ENCODE measurements at places on chromosomes 16 and 17.

DNA sequence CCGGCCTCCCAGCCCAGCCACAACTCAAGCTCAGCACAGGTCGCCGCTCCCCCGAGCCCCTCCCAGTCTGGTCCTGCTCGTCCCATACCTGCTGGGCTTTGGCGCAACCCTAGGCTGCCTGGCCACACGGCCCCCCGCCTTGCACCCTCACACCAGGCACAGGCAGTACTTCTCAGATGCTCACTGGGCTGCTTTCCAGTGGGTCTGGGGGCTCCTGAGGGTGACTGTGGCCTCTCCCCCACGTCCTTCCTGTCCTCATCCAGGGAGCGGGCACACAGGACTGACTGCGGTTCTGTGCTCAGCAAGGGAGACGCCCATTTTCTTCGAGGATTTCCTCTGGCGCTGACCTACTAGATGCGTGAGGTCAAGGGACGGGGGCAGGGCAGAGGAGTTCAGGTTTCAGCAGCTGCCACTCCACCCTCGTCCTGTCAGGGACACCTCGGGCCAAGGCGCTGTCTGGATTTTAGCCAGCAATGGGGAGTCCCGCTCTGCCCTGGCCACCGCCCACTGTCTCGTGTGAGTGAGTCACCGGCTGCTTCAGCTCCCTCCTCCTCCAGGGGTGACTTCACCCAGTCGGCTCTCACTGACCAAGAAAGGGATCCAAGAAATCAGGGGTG, 115.8 kb downstream of the NPIPB11 start:
- DNase-seq = peak; percentile 96

DNA sequence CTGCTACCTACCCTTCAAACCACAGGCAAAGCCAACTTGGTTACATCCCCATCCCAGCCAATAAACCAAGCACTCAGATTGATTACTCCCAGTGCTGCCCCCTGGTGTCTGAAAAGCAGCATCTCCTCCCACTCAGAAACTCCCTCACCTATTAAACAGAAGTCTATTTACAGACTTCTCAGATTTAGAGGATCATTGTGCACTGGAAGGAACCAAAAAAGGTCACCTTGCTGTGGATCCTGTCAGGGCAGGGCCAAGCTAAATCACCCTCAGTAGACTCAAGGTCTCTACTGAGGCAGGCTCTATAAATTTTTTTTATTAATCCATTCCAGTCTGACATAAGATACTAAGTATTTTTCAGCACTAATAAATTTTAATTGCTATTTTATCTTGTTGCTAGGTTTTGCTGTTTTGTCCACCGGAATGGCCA, 17.6 kb downstream of the HIGD1B start:
- DNase-seq = peak; percentile 78

DNA sequence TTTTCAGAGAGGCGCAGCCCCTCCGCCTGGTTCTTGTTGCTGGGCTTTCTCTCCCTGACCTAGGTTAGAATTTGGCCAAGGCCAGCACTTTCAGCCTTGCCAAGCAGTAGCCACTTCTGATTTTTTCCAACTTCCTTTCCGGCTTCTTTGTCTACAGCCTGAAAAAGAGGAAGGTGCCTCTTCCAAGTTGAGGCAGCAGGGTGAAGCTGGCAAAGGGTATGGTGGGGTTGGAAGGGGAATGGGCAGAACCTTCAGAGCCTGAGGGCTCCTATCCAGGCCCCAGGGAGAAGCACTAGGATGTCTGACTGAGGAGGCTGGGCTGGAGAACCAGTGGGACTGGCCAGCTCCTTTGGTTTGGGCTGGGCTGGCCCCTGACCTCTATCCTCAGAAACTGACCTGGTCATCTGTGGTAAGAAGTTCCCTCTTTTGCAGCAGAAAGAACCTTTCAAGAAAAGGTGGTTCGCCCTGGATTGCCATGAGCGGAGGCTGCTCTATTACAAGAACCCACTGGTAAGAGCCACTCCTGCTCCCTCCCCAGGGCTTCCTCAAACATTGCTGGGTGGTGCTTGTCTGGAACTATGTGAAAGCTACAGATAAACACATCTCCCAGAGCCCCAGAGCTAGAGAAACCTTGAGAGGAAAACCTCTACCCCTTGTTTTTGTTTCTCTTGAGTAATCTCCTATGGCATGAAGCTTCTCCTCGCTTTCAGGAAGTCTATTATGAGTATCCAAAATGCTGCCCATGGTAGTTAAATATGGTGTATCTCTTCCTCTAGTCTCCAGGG, 16.6 kb upstream of the RNF135 start:
- DNase-seq = no peak

DNA sequence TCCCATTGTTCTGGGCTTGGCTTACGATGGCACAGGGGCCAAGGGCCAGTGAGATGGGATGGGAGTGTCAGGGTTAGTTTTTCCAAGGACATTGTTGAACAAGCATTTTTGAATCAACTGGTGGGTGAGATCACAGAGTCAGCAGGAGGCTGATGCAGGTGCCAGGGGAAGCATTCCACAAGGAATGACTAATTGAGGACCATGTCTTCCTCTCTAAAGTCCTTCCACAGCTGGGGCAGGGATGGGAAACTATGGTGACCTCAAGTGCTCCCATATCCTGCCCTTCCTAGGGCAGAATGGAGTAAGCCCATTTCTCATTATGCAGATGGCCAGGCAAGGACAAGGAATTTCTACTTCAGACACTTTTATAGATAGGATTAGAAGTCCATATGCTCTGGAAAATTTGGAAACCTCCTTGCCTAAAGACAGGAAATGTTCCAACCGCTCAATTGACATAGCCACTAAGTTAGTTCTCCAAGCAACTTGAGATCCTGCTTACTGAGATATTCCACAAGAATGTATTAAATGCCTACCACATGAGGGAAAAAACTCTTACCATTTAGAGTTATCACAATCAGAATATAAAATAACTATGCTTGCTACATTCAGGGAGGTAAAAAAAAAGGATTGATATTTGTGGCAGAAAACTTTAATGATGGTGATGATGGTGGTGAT, 21.2 kb upstream of the ENGASE start:
- no peak for DNase-seq

DNA sequence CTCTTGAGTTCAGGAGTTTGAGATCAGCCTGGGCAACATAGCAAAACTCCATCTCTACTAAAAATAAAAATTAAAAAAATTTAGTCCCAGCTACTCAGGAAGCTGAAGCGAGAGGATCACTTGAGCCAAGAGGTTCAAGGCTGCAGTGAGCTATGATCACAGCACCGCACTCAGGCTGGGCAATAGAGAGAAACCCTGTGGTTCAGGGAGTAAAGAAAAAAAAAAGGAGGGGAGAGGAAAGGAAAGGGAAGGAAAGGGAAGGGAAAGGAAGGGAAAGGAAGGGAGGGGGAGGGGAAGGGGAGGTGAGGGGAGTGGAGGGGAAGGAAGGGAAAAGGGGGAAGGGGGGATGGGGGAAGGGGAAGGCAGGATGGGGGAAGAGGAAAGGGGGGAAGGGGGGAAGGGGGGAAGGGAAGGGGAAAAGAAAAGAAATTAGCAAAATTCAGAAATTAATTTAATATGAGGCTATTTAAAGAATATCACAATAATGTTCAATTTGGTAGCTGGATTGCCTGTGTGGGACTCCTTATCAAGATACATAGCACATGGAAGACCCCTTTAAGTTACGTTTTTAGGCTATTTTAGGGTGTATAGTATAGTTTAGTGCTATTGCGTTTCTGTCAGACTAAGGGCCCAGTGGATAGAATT, 424.3 kb downstream of the CDH8 start:
- DNase-seq = no peak

DNA sequence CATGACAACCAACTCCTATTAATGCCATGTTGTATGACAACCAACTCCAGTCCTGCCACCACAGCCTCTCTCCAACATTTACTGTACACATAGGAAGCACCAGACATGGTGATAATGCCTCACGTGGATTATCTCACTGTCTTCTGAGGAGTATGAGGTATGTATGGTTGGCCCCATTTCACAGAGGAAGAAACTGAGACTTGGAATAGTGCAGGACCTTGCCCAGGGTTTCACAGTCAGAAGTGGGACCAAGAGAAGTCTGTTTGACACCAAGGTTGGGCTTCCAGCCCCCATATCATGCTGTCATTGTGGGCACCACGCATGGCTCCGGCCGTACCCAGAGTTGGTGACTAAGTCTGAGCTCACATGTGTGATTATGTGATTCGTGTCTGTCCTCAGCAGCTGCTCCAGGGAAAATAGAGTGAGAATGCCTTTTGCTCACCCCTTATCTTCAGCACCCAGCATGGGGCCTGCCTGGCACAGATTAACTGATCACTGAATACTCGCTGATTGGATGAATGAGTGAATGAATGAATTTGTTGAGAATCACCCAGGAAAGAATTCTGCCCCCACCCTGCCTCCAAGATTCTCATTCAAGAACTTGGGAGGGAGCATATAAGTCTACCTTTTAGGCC, 204.1 kb upstream of the NLRP1 start:
- no peak for DNase-seq

DNA sequence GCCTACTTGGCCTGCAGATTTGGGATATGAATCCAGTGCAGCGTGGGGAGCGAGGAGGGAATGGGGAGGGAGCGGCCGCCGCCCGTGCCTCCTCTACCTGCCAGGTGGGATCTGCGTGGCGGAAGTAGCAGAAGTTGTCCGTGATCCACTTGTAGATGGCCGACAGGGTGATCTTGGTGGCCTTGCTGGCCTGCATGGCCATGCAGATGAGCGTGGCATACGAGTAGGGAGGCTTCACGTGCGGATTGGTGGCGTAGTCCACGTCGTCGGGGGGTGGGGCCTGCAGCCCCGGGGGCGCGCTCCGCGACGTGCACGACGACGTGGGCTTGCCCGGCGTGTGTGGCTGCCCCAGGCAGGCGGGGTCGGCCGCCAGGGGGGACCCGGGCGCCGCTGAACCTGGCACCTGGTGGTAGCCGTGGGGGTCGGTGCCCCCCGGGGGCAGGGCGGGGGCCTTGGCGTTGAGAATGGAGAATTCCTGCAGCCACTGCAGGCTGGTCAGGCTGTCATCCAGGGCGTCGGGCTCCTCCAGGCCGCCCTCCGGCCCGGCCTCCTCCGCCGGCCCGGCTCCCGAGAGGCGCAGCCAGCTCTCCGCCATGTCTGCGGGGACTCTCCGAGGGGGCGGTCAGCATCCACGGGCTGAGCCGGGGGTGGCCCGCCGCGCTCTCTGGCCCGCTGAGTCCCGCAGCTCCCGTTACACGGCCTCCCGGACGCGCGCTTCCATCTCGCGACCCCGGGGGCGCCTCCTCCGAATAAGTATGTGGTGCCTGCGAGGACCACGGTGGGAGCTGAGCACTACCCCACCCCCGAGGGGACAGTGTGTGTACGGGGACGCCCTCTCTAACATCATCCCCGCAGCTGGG, 1.0 kb downstream of the FOXJ1 start:
- DNase-seq = no peak

- DNase-seq = no peak
These were observed 4.3 kb upstream of the RANGRF start for GRCh38 chr17:8284126-8284525.

DNA sequence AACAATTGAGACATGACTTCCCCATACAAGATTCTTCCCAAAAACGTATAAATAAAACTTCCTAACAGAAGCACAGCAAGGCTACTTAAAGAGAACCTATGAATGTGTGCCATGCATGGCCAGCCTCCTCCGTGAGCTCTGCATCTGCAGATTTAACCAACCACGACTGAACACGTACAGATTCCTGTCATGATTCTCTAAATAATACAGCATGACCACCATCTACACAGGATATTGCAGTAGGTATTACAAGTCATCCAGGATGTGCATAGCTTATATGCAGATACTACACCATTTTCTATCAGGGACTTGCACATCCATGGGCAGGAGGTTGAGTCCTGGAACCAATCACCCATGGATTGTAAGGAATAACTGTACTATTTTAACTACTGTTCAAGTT, 1.4 kb upstream of the QRICH2 start:
- DNase-seq = no peak

GRCh38 chr17:7894866-7895265, 6.3 kb downstream of the CHD3 start:
- DNase-seq = no peak

DNA sequence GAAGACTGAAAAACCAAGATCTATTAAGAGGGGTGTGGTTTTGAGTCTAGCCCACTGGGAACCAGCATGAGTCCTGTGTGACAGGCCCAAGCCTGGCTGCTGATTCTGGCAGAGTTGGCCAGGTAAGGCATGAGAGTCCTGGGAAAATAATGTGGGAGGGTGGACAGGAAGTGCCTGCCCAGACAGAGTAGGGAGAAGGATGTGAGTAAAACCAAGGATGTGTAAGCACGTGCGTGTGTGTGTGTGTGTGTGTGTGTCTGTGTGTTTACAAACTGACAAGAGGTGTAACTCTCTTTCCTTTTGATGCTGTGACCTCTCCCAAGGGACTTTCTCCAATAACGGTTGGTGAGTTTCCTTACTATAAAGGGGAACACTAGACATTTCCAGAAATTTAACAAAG, 15.6 kb upstream of the TEX2 start:
- no peak for DNase-seq

DNA sequence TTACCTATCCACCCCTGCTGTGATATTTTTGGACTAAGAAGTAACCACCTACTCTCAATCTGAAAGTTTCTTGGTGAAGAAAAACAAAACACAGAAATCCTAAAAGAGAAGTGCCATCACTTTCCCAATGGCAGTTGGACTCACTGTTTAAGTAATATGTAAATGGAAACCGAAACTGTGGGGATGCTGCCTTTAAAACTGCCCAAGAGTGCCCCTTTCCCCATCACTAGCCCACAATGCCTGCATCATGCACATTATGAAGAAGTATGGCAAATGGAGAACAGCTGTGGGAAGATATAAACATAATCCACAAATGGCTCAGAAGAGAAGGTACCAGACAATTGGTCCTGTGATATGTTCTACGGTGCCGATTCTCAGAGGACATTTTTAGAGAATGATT, 33.5 kb upstream of the SLC6A2 start:
- DNase-seq = no peak

GRCh38 chr16:47140686-47141085, 3.1 kb downstream of the NETO2 start:
- DNase-seq = no peak

- peak; percentile 92 for DNase-seq
These were observed at the start of gene ABCA5 for GRCh38 chr17:69327060-69327831. Gene ABCA5, minus strand, starts transcription at chr17:69327133. Its CDS starts 12,718 bp downstream, at chr17:69314415.

GRCh38 chr17:65455972-65456343, 105.5 kb downstream of the AXIN2 start:
- DNase-seq = no peak

DNA sequence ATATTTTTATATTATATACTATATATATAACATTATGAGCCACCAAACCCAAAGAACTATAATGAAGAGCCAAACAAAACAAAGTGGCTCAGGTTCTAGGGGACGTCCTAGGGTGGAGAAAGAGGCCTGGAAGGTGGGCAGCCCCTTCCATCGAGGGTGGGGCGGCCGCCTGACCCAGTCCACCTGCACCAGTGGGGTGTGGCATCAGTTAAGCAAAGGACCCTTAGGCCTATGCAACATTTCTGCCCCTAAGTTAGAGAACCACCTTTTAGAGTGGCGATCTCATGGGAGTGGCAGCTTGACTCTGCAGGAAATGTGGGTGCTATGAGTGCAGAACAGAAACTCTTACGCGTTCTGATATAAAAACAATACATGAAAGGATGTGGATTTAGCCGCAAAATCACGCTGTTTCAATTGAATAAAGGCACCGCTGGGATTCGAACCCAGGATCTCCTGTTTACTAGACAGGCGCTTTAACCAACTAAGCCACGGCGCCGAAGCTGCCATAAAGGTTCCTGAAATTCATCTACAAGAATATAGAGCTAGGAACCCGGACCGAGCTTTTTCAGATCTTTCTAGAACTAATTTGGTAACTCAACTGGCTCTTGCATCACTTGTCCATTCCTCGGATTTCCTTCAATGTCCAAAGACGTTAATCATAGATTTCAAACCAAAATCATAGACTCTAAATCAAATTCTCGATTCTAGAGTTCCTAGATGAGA, 15.6 kb upstream of the AURKB start:
- DNase-seq = no peak
